Neural crest cell (in vitro differentiated cells): ENCODE measurements at places on chromosomes 5 and 9.

DNA sequence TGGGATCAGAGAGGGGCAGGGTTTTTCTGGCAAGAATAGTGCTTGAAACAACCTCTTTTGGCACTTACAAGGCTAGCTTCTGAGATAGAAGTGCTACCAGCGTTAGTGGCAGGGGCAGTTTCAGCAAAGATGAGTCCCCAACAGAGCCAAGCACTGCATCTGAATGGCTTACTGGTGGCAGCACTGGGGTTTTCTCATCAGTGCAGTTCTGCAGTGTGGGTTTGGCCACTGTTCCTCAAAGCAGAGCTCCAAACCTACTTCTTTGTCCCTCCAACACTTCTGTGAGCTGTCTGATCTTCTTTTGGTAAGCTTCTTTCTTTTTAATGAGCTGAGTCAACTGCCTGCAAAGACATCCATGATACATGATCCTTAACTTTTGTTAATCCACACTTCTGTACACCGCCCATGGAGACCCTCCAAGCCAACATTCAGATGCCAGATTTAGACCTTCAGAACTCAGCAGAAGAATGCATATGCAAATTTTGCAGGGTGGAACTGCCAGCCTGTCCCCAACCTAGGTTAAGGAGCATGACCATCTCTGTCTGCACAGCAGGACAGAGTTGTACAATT is 29.9 kb upstream of the FSTL4 start:
- no peak for DNase-seq

DNA sequence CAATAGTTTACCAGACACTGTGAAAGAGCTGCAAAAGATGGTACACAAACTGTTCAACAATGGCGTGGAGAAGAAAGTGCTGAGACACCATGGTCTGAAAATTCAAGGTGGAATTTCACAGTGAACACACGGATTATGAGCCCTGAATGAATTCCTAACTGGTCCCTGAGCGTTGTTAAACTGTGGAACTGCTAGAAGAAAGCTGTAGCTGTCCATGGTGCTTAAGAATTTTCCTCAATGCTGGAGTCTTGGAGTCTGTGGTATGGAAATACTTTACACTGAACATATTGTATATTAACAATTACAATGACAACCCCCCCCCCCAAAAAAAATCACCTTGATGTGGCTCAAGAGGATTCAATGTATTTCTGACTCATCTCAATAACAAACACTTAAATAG is 68.5 kb downstream of the SLC24A2 start:
- peak; percentile 35 for DNase-seq

- DNase-seq = no peak
Observed at GRCh38 chr9:134182554-134183085, 18.3 kb upstream of the RNU6ATAC start.

GRCh38 chr9:87657893-87658292 is 68.0 kb upstream of the CTSL start:
- DNase-seq = no peak

GRCh38 chr5:117889596-117889995 is 1098.8 kb downstream of the DTWD2 start:
- DNase-seq = no peak

DNA sequence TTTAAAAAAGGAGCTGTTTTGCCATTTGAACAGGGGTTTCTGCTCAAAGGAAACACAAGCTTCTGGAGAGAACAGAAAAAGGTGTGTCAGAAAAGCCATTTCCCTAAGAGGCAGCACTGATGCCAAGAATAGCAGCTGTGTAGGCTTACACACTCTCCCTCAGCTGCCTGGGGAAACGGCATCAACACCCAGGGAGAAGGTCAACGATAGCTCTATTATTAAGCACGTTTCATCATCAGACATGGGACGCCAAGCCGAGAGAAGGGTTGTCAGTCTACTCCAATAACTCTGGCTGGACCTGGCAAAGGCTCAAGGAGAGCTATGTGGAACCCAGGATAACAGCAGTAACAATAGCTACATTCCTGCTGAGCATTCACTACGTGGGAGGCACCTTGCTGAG is 314.2 kb downstream of the CDK5RAP2 start:
- no peak for DNase-seq

GRCh38 chr5:54882841-54883240 is 102.6 kb downstream of the ESM1 start:
- DNase-seq = no peak

- DNase-seq = no peak
Observed at GRCh38 chr5:17123010-17123409, 94.4 kb upstream of the BASP1 start.

GRCh38 chr9:35758475-35759050 is 4.5 kb upstream of the MSMP start:
- DNase-seq = no peak

DNA sequence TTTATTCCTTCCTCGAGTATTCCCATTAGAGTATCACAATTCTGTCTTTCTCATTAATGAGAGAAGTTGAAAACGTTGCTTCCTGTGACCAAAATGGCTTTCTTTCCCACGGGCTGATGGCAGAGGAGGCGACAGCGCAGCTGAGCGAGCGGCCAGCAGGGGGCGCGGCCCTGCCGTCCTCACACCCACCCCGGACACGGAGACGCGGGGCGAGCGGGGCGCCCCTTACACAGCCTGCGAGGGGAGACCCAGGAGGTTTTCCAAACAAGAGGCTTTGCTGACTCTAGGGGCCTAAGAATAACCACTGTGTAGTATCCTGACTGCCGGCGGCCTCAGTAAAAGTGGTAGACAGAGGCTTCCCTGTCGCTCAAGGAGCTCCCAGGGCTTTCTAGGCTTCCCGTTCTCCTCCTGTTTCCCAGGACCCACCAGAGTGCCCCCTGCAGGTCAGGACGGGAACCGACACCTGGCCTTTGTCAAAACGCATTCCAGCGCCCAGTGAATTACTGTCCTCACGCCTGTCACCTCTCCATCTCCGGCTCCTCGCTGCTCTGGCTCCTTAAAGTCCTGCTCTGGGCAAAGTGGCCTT is 27.3 kb upstream of the FGF1 start:
- DNase-seq = peak; percentile 98

DNA sequence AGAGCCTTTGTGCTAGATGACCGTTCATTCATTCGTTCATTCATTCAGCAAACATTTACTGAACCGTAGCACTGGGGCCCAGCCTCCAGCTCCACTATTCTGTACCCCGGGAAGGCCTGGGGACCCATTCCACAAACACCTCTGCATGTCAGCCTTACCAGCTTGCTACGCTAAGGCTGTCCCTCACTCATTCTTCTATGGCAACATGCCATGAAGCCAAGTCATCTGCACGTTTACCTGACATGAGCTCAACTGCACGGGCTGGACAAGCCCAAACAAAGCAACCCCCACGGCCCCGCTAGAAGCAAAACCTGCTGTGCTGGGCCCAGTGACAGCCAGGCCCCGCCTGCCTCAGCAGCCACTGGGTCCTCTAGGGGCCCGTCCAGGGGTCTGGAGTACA is 6.0 kb downstream of the CEL start:
- no peak for DNase-seq

GRCh38 chr5:96741106-96741505 is 66.6 kb downstream of the ERAP1 start:
- DNase-seq = no peak

DNA sequence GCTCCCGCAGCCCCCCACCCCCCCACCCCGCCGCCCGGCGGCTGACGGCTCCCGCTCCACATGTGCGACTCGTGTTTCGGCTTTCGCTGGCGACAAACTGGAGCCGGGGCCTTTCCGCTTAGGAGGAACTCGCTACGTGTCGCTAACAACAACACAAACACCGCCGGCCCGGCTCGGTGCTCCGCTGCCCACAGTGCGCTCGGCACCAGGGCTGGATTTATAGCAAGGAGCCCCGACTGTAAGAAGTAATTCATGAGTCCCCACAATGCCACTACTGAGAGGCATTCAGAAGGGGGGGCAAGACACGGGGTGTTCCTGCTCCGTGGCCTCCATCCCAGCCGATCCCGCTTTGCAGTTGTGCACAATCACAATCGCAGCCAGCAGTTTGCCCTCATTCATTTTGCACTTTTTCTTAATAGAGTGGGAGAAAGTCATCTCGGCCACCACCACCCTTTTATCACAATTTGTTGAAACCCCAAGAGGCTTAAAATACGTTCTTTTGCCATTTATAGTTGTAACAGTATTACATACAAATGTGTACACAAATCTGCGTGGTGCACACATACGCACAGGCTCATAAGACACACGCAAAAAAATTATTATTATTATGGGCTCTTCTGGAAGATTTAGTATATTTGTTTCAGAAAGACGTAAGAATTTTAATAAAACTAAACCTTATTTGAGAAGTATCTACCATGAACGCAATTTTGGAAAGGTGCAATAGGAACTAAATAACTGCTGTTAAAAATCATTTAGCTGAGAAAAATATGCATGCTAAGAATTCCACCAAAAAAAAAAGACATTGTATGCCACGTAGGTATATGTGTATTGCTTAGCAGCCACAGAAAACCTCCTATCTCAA is 48.1 kb downstream of the EBF1 start:
- DNase-seq = peak; percentile 42

DNA sequence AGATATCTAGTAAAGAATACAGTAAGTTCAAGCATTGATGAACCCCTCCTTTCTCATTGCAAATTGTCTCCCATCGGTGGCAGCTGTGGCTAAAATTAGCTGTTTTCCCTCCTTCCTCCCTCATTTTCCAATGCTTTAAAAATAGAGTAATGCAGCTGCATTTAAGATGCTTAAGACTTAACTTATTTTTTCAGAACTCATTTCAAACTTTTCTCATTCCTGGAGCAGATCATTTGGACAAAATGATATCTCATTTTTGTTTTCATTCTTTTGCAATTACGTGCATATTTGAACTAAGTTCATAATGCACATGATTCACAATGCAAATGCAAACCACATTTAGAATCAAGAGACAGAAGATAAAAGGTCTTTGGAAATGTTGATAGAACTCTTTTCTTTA is 14.6 kb downstream of the HSPB3 start:
- DNase-seq = no peak

DNA sequence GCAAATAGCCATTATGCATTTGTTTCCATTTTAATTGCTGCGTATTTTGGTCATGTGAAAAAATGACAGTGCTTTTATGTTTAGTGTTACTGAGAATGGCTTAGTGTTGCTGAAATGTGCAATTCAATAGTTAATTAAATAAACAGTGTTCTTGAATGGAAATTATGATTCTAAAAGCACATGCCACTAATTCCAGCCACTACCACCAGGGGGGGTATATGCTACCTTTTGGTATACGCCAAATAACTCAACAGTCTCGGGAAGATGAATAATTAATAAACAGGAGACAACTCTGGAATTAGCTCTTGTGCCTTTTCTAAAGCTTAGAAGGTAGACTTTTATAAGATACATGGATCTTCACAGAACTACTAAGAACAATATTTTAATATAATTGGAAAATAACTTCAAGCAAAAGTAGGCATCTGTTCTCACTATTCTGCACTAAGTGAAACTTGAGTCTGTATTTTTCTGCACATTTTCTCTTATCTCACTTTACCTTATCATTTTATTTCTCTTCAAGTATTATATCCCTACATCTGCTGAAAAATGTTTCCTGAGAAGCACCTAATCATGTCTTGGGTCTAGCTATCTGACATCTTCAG is 83.5 kb upstream of the MINAR2 start:
- DNase-seq = peak; percentile 27

DNA sequence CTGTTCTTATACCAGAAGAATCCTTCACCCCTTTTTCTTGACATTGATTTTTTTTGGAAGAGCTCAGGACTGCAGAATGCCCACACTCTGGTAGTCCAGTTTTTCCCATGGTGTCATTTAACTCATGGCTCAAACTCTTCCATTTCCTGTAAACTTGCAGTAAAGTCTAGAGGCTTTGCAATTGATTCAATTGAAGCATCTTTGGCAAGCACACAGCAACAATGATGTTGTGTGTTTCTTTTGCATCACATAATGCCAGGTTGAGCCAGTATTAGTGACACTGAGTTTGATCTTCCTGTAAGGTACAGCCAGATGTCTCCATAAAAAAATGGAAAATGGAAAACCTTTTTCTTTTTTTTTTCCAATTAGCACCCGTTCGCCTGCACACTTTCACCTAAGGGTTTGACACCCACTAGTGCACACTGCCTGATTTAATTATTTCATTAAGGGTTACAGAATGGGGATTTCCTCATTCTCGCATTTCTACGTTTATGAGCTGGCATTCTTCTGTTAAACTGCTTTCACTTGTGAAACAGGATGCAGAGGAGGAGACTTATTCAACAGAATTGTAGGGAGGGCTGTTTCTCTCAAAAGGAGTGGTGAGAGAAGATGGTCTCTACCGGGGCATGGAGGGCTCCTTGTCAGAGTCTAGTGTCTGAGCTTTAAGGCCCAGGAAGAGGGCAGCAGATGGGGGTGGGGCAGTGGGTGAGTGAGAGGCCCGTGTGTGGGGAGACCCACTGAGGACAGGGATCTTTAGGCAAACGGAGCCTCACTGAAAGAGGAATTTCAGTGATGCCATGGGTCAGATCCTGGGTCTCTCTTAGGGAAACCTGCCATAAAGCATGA is 2.2 kb upstream of the S1PR3 start:
- no peak for DNase-seq

DNA sequence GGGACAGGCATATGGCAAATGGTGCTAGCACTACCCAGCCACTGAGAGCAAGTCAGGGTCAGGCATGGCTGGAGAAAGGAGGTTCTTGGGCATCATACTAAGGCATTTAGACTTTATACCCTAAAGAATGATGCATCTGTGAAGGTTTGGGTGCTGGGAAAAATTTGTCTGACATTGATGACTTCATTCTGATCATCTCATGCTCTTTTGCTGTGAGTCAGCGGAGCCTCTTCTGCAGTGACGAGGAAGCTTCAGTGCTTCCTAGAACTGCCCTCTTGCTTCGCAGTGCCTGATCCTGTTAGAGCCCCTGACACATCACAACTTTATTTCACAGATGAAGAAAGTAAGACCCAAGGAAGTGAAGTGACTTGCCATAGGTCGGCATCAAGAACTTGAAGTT is 266.6 kb upstream of the GAS1 start:
- no peak for DNase-seq

DNA sequence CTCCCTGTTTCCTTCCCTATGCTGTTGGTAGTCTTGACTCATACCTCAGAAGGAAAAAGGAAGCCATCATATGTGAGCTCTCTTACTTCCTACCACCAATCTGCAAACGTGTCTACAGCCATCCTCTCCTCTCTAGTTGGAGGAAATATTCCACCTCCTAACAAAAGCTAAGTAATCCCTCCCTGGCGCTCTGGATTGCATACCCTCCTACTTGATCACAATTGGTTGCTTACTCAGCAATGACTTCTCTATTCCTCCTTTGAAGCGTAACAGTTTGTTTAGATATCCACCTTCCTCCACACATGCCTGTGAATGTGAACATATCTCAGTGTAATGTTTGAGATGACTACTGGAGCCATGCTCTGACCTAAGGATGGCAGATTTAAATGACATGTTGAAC is 18.2 kb downstream of the RUSC2 start:
- no peak for DNase-seq
